ENCODE measurements at places on chromosomes 12 and 14. TPM values are rescaled to one million over a fixed set of nuclear protein-coding genes. Genes with fewer than 3 reads are reported as not detected.

DNA sequence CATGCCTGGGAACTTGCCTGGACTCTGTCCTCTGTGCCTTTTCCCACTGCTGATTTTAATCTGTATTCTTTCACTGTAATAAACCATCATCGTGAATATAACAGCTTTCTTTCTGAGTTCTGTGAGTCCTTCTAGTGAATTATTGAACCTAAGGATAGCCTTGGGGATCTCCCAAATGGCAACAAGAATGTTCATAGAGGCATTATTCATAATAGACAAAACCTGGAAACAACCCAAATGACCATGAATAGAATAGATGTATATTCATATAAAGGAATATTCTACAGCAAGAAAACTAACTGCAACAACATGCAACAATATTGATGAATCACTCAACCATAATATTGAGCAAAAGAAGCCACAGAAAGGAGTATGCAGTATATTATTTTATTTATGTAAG lies 44.7 kb upstream of the CEP83 start:
- DNase-seq: no peak
- H3K27me3 ChIP-seq: no peaks in the 10 kb centered on the region
- H3K4me3 ChIP-seq: no peak overlapping the region

DNA sequence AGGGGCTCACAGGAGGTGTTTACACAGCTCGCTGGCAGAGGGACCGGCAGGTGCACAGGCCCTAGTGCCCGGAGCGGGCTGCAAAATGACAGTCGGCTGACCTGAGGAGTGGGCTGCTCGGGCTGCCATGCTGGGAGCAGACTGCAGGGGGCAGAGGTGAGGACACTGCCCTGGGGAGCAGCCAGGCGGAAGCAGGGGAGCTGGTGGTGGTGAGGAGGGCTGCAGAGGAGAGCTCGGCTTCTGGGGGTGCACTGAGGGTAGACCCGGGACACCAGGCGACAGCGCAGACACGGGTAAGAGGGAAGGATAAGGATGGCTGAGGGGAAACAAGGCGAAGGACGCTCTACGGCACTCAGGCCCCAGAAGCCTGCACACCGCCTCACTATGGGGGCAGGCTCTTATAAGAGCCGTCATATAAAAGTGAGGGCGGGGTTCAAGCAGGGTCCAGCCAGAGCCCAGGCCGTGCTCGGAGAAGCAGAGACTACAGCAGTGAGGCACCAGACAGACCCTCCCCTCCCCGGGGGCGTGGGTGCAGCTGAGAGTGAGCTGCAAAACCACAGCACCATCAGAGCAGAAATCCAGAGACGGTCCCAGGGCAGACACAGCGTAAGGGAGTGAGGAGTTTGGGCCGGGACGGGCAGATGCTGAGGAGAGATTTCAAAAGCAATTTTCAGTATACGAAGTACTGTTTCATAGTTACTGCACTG lies 62.5 kb downstream of the CCDC88C start:
- DNase-seq: peak; percentile 44
- H3K36me3 ChIP-seq: peaks cover 2% of the 10 kb centered on the region
- H3K4me1 ChIP-seq: peaks cover 2% of the 10 kb centered on the region
- no peak overlapping the region for H3K27ac ChIP-seq
- H3K4me3 ChIP-seq: no peak overlapping the region

GRCh38 chr14:38547961-38548490 lies 292.1 kb upstream of the CLEC14A start:
- no peak overlapping the region for H3K4me3 ChIP-seq
- no peak for DNase-seq
- H3K27ac ChIP-seq: no peak overlapping the region
- no peaks in the 10 kb centered on the region for H3K27me3 ChIP-seq
- no peaks in the 10 kb centered on the region for H3K36me3 ChIP-seq
- H3K4me1 ChIP-seq: no peaks in the 10 kb centered on the region

- H3K36me3 ChIP-seq: no peaks in the 10 kb centered on the region
- H3K4me1 ChIP-seq: no peaks in the 10 kb centered on the region
- H3K27ac ChIP-seq: no peak overlapping the region
Observed at GRCh38 chr12:3683670-3684069, 69.2 kb downstream of the CRACR2A start.

Gene BMP4
- total RNA-seq: 13.3 TPM

Gene RNASE7
- total RNA-seq: not detected

DNA sequence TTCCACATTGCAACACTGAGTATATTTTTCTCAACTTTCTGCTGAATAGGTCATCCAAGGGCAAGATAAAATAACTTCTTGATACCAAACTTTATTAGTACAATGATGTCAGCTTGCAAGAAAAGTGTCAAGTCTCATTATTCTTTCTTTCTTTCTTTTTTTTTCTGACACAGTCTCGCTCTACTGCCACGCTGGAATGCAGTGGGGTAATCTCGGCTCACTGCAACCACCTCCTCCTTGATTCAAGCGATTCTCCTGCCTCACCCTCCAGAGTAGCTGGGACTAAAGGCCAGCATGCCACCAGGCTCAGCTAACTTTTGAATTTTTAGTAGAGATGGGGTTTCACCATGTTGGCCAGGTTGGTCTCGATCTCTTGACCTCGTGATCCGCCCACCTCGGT lies 523.4 kb downstream of the FSCB start:
- H3K27ac ChIP-seq: no peak overlapping the region
- H3K4me3 ChIP-seq: no peak overlapping the region
- no peaks in the 10 kb centered on the region for H3K27me3 ChIP-seq
- no peaks in the 10 kb centered on the region for H3K36me3 ChIP-seq

Gene SYCP3
- total RNA-seq: 0.46 TPM

GRCh38 chr14:93969082-93969828 lies 7.1 kb downstream of the ASB2 start:
- H3K27me3 ChIP-seq: no peaks in the 10 kb centered on the region
- H3K27ac ChIP-seq: peak overlapping the region; percentile 58
- H3K36me3 ChIP-seq: no peaks in the 10 kb centered on the region
- DNase-seq: no peak

DNA sequence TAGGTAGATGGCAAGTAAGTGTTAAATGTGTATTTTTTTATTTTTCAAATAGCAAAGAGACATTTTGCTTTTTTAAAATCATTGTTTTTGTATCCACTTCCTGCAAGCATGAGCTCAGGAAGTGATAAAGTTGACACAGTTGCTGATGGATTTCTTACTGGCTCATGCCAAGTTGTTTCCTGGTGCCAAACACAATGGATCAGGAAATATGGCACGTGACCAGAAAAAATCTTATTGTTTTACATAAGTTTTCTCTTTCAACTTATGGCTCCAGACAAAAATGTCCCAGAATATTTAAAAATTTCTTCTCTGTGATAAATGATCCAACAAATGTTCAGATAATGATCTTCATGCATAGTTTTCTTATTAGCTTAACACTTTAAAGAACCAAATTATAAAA lies 1279.1 kb upstream of the FLRT2 start:
- no peaks in the 10 kb centered on the region for H3K36me3 ChIP-seq
- H3K27ac ChIP-seq: no peak overlapping the region
- DNase-seq: peak; percentile 62
- H3K27me3 ChIP-seq: no peaks in the 10 kb centered on the region
- no peak overlapping the region for H3K4me3 ChIP-seq
- H3K4me1 ChIP-seq: no peaks in the 10 kb centered on the region

Gene COL2A1
- 0.15 TPM for total RNA-seq

GRCh38 chr12:65935906-65936901 lies 111.9 kb downstream of the HMGA2 start:
- no peaks in the 10 kb centered on the region for H3K27me3 ChIP-seq
- H3K27ac ChIP-seq: no peak overlapping the region
- no peaks in the 10 kb centered on the region for H3K36me3 ChIP-seq
- H3K4me3 ChIP-seq: no peak overlapping the region
- DNase-seq: no peak

Gene KRT79
- total RNA-seq: 0.12 TPM

DNA sequence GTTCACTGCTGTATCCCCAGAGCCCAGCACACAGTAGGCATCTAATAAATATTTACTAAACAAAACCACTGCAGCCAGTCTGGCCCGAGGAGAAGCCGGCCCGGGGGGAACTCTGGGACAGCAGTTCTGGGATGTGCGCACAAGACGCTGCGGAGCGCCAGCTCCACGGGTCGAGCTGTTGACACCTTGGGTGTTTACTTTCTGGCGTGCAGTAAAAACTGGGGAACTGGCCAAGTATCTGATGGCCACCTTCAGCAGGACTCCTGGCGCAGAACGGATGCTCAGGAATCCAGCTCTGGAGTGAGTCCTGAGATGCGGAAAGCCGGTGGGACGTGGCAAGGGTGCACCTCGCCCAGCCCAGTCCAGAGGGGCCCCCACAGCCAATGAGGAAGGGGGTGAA lies 65.6 kb downstream of the NCOR2 start:
- no peak for DNase-seq
- H3K4me3 ChIP-seq: no peak overlapping the region
- peaks cover 32% of the 10 kb centered on the region for H3K4me1 ChIP-seq
- H3K36me3 ChIP-seq: peaks cover 3% of the 10 kb centered on the region

Gene MYO1H
- 0.15 TPM for total RNA-seq

Gene PIWIL1
- total RNA-seq: not detected

GRCh38 chr12:119940897-119941296 lies 48.1 kb upstream of the BICDL1 start:
- no peak for DNase-seq
- H3K4me1 ChIP-seq: no peaks in the 10 kb centered on the region
